Pancreas (tissue), 10 donors: ENCODE measurements at places on chromosomes 6 and 20. TPM values are rescaled to one million over a fixed set of nuclear protein-coding genes. Genes with fewer than 3 reads are reported as not detected.

OPRL1 gene
- total RNA-seq, result 2.2 TPM

CCN5 gene
- 1.2 TPM for total RNA-seq

MYO6 gene
- 19.6 TPM for total RNA-seq

C2 gene
- 6.9 TPM for total RNA-seq

GPSM3 gene
- 0.59 TPM for total RNA-seq

SERPINB6 gene
- total RNA-seq, result 84.9 TPM

CLPSL2 gene
- total RNA-seq, result 2.2 TPM

DNMT3B gene
- total RNA-seq, result 3.2 TPM

SLC12A5 gene
- total RNA-seq, result 0.35 TPM

ARFRP1 gene
- total RNA-seq, result 13.9 TPM

EYA4 gene
- 0.35 TPM for total RNA-seq

SCGN gene
- total RNA-seq, result 16.6 TPM

GGTLC1 gene
- total RNA-seq, result 0.47 TPM

SLC35D3 gene
- total RNA-seq, result not detected

PPP1R16B gene
- total RNA-seq, result 1.6 TPM

MDFI gene
- total RNA-seq, result 2.3 TPM

ENPP3 gene
- 0.09 TPM for total RNA-seq

JPH2 gene
- 0.09 TPM for total RNA-seq

PTK7 gene
- total RNA-seq, result 16.7 TPM

TSBP1 gene
- not detected for total RNA-seq

RIPOR2 gene
- 3.7 TPM for total RNA-seq

FAXC gene
- 0.60 TPM for total RNA-seq

VSX1 gene
- 0.28 TPM for total RNA-seq

RRBP1 gene
- total RNA-seq, result 442 TPM

GOPC gene
- total RNA-seq, result 8.4 TPM

CASS4 gene
- 1.1 TPM for total RNA-seq

DEF6 gene
- total RNA-seq, result 13.7 TPM

HSPA12B gene
- total RNA-seq, result 3.1 TPM

PTK6 gene
- 4.5 TPM for total RNA-seq

NKX2-2 gene
- 2.0 TPM for total RNA-seq

PMEPA1 gene
- 26.3 TPM for total RNA-seq

GPR6 gene
- not detected for total RNA-seq

ATF6B gene
- total RNA-seq, result 35.2 TPM
